ENCODE measurements at places on chromosomes 1 and 21.
A peak's percentile ranks its signal among the peaks of the same experiment; 100 is the strongest.

- no peak for DNase-seq
Observed at GRCh38 chr21:37192019-37192418, 75.1 kb downstream of the VPS26C start.

GRCh38 chr1:92563457-92564216, 76.9 kb upstream of the GFI1 start:
- DNase-seq: no peak

GRCh38 chr1:71232786-71233185, 152.0 kb upstream of the ZRANB2 start:
- DNase-seq: no peak

DNA sequence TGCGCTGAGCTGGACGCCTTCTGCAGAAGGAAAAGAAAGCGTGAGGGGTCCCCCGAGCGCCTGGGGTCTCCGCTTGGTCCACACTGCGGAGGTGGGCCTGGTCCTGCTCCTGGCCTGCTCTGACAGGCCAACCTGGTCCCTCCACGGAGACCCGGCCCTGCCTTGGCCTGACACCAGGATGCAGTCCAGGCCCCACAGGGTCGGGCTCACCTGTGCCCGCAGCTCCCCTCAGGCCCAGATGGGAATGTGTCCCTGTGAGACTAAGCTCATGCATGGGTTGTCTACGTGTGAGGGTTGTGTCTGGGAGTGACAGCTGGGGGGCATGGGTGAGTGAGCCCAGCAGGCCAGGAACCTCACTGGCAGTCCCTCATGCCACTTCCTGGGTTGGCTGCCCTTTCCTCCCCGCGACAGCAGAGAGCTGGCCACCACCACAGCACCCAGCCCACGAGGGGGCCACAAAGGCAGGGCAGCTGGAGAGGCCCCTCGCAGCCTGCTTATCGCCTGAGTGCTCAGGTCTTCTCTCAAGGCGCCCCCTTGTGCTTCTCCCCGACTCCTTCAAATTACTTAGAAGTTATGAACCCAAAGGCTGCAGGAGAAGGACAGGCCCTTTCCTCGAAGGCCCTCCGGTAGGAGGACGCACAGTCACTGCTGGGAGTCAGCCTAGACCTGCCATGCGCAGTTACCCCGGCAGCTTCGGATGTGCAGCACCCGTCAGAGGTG, 41.1 kb downstream of the SLC45A1 start:
- no peak for DNase-seq

- DNase-seq: no peak
Observed at GRCh38 chr1:176656257-176656995, 193.5 kb downstream of the PAPPA2 start.

- no peak for DNase-seq
Observed at GRCh38 chr1:208455821-208456220, 211.6 kb upstream of the PLXNA2 start.

- no peak for DNase-seq
Observed at GRCh38 chr21:16305686-16306085, 575.9 kb downstream of the USP25 start.

GRCh38 chr1:93874025-93874651, 4.9 kb downstream of the DNTTIP2 start:
- peak; percentile 40 for DNase-seq

- DNase-seq: no peak
Observed at GRCh38 chr1:42034426-42034825, 115.7 kb upstream of the HIVEP3 start.

- DNase-seq: no peak
Observed at GRCh38 chr1:234997201-234997895, 131.3 kb downstream of the TOMM20 start.

DNA sequence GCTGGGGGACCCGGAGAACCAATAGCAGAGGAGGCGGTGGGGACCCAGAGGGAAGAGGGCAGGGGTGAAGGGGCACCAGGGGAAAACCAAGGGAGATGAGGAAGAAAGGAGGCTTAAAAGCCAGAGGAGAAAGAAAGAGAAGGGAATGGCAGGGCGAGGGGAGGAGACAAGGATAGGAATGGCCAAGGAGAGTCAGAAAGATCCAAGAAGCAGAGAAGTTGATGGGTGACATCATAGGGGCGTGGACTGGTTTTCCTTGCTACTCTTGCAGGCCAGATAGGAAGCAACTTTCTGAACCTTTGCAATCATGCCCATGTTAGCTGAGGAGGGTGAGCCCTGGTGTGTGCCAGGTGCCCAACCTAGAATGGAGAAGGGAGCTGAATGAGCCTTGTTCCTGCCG, 5.4 kb downstream of the NPR1 start:
- DNase-seq: no peak

GRCh38 chr1:156390469-156391365, 21.7 kb downstream of the RHBG start:
- no peak for DNase-seq

GRCh38 chr1:55065648-55066047, 26.3 kb downstream of the PCSK9 start:
- no peak for DNase-seq

DNA sequence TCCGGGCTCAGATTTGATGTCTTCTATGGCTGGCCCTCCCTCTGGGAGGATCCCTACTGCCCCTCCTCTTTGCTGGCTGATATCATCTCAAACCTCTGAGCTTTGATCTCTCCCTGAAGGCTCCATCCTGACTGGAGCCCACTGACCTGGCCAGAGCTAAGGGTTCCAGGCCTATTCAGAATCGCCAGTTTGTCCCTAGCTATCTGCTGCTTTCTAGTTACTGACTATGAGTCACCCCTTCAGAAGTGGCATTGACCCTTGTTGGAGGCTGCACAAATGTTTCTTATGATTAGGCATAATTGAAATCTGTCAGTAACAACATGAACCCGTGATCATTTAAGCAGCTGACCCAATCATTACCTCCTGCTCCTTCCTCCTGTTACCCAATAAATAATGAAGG, 87.1 kb downstream of the ABCA4 start:
- no peak for DNase-seq

GRCh38 chr1:246784621-246785493, 60.6 kb downstream of the SCCPDH start:
- DNase-seq: no peak

DNA sequence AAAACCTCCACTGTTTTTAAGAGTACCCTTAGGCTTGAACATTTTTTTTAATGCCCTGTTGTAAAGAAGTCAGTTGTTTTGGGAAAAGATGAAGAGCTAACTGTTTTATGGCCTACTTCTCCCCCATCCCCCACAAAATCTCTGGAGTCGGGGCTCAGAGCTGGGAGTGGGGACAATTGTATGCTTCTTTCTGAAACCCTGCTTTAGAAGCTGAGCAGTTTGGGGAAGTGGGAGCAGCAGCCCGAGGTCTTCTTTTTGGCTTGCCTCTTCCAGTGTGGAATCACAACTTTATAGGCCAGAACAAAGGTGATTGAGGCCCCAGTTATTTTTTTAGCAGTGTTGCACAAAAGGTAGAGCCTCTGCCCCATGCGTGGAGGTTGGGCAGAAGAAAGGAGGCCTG, 25.2 kb downstream of the PPP2R5A start:
- no peak for DNase-seq

DNA sequence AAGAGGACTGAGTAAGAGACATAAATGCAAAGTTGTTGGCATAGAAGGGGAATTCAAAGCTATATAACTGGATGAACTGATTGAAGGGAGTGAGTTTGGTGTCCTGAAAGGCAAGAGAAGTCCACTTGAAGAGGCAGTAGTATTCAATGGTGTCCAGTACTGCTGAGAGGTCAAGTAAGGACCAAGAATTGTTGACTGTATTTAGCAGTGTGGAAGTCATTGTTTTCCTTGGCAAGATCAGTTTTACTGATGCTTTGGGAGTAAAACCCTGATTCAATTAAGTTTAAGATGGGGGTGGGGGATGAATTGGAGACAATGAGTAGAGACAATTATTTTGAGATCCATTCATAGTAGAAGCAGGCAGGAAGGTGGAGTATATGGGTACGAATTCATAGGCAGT, 5.8 kb upstream of the LRRC8D start:
- no peak for DNase-seq

DNA sequence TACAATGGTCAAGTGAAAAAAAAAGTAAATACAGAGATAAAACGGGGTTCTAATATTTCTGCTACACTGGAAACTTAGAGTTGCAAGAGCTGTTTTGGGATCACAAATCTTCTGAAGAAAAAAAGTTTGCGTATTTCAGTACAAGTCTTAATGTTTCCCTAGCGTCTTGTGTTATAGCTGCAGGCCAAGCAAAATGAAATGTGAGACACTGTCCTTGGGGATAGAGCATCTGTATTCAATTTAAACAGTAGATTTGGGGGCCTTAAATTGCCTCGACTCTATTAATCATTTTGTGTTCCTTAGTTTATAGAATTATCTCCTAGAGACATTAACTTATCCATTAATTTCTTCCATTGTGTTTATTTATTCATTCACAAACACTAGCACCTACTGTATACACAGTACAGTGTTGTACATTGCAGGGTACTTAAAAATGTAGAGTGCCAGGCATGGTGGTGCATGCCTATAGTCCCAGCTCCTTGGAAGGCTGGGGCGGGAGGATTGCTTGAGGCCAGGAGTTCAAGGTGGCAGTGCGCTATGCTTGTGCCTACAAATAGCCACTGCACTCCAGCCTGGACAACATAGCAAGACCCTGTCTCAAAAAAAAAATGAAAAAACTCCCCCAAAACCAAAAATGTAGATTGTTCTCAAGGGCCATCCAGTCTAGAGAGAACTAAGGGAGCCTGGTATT, 7.9 kb downstream of the DISC1 start:
- no peak for DNase-seq

GRCh38 chr21:38989745-38990423, 184.2 kb downstream of the ETS2 start:
- DNase-seq: no peak

DNA sequence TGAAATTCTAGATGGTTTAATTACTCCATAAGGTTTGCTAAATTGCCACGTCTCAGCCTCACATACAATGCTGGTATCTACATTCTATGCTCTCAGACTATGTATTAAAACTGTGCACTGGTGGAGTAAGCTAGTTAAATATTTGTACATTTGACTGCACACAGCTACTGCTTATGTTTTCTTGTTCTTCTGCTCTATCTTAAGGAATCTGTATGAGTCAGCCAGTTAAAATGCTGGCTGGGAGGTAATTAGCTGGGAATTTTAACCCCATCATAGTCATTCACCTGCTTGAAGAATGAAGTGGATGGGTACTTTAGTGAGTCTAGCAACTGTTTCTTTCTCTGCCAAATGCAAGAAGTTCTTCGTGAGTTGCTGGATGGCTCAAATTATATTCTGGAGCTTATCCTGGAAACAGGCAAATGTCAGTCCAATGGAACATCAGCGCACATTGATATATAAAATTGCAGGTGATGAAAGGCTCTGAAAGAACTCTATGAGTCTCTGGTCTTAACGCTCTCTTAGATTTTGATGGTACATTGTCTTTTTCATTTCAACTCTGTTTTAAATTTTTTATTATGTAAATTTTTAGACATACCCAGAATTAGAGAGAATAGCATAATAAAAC, 83.4 kb downstream of the BACH1 start:
- no peak for DNase-seq

DNA sequence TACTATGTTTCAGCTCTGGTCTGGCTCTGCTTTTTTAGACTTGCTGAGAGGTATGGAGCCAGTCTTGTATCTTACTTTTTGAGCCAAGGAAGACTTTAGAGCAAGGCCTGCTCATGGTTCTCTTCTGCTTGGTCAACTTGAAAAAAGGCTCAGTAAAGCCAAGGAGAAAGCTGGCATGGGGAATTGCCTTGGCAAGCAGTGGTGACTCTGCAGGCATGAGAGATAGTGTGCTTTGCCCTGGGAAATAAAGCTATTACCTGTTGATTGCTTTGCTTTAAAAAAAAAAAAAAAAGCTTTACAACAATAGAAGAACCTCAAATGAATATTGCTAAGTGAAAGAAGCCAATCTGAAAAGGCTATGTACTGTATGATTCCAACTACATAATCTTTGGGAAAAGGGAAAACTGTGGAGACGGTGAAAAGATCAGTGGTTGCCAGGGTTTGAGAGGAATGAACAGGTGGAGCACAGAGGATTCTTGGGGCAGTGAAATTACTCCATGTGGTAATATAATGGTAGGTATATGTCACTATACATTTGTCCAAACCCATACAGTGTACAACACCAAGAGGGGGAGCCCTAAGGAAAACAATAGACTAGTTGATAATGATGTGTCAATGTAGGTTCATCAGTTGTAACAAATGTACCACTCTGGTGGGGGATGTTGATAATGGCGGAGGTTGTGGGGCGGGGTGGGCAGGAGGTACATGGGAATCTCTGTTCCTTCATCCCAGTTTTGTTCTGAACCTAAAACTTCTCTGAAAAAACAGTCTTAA, 87.6 kb downstream of the HMCN1 start:
- DNase-seq: no peak

GRCh38 chr1:41533016-41533730, 48.7 kb upstream of the EDN2 start:
- DNase-seq: peak; percentile 27

DNA sequence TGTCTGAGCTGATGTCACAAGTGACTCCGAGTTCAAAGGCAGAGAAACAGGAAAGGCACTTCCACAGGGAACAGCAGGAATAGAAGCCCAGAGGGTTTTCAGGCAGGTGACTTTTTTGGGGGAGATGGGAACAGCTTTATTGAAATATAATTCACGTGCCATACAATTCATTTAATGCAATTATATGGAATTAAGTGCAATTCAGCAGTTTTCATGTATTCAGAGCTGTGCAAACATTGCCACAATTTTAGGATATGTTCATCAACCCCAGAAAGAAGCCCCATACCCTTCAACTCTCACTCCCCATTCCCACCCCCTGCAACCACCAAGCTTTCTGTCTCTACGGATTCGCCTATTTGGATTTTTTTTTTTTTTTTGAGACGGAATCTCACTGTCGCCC, 17.0 kb downstream of the KCNAB2 start:
- no peak for DNase-seq

GRCh38 chr1:166691476-166691875, 147.8 kb upstream of the POGK start:
- DNase-seq: no peak

GRCh38 chr1:221735999-221736398, 5.9 kb downstream of the DUSP10 start:
- no peak for DNase-seq

GRCh38 chr1:73736125-73736524, 461.9 kb downstream of the LRRIQ3 start:
- no peak for DNase-seq

- no peak for DNase-seq
Observed at GRCh38 chr1:112188611-112189010, 199.1 kb upstream of the KCND3 start.

GRCh38 chr1:237031480-237031879, 10.5 kb upstream of the RYR2 start:
- DNase-seq: no peak

GRCh38 chr1:223052931-223053330, 90.1 kb downstream of the TLR5 start:
- DNase-seq: no peak

Data from CD4-positive, alpha-beta memory T cell (primary cell).